ENCODE measurements at places on chromosomes 1 and 21.

GRCh38 chr21:36847189-36847588 lies 119.3 kb downstream of the HLCS start:
- peak; percentile 70 for DNase-seq

DNA sequence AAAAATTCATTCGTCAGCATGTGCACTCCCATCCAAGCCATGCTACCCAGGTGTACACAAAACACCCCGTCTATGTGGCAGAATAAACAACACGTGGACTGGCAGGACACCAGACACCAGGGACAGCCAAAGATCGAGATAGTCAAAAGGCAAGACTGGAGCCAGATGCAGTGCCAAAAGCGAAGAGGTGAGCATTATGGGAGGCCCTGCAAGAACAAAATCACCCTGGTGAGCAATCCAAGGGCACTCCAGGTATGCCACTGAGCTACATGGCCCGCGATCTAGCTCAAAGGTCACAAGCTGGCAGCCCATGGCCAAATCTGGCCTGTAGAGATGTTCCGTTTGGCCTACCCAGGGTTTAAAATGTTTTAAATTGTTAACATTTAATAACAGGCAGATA lies 33.7 kb downstream of the PLPP3 start:
- DNase-seq: no peak

DNA sequence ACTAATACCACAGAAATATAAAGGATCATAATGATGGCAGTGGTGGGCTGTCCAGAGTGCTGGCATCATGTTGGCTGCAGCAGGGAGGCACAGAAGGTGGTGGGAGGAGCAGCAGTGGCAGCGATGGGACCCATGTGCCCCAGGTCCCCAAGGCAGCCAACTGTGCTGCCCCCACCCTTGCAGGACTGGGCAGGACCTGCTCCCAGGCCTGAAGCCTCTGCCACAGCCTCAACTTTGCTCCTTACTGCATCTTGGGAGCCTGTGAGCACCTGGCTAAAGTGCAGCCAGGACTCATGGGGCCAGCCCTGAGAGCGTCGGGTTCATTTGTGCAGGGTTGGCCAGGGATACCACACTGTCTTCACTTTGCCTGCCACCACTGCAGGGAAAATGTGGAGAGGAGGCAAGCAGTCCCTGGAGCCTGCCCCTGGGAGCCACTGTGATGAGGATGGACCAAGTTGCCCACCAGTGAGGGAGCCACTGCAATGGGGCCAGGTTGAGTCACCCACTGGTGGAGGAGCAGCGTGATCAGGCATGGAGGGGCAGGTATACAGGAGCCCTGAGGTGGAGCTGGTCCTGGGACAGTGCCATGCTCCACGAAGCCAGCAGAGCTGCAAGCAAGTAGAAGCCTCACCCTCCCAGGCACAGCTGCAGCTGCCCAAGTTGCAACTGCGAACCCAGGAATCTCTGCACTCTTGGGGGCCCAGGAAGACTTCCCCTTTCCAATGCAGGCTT lies 25.3 kb upstream of the DENND1B start:
- no peak for DNase-seq

- DNase-seq: no peak
Measured at GRCh38 chr1:202434059-202434458, 85.6 kb downstream of the PPP1R12B start.

- DNase-seq: no peak
Measured at GRCh38 chr1:3468236-3469103, 14.0 kb downstream of the ARHGEF16 start.

DNA sequence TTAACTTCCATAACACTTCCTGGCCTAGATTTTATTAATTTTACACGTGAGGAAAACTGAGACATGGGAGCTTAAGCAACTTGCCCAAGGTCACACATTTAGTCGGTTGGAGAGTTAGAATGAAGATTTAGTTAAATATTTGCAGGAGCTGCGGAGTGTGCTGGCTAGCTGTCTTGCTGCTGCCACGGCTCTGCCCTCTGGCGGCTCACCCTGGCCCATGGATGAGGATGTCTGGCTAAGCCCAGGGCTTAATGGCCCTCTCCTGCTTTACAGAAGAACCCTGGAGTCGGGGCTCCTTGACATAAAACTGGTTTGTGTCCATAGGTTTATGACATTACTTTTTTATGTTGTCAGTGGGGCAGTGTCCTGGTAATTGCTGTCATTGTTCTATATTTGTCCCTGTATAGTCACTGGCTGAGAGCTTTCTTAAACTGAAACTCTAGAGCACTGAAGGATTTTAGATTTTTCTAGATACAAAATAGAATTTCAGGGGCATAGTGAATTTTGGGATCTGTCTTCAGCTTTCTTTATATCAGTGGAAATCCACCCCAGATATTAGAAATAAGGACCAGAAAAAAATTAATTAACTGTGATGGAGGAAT lies 88.9 kb upstream of the WLS start:
- peak; percentile 85 for DNase-seq

- no peak for DNase-seq
Measured at GRCh38 chr1:233065685-233066084, 115.3 kb downstream of the NTPCR start.

GRCh38 chr21:46243960-46244361 lies 15.4 kb upstream of the LSS start:
- no peak for DNase-seq

DNA sequence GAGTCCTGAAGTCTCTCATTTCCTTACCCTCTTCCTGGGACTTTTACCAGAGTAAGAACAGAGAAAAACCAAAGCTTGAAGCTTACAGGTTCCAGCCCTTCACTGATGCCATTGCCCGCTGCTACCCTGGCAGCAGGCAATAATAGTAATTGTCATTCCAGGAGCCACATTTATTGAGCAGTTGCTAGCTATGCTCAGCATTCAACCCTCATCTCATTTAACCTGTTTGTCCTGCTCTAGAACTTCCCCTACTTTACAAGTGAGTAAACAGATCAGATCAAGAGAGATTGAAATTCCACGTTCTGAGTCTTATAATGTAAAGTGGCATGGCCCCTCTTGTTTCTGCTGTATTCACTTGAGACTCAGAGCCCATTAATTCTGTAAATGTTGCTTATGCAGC lies 80.4 kb downstream of the ATP1A1 start:
- DNase-seq: no peak

DNA sequence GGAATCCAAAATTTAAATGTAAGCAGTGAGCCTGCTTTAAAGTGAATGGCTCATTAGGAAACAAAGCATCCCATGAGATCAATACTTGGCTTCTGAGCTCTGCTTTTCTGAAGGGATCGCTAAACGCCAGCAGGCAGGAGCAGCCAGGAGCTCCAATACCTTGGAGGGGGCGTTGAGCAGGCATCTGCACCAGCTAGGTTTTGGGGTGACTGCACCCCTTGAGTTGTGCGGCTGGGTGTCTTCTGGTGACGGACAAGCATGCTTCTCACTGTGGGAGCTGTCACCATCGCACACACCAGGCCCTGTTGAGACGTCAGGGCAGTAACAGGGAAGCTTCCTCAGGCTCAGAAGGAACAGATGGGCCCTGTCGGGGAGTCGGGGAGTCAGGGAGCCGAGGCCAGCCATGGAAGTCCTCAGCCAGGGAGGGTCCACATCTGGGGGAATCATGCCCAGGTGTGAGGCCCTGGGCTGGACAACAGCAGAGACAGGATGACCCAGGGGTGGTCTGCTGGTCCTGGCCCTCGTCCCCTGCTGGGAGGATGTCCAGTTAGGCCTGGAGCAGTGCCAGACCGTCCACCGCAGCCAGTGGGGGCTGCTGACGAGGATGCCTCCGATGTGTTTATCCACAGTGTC lies 57.9 kb upstream of the ADARB1 start:
- DNase-seq: peak; percentile 15

DNA sequence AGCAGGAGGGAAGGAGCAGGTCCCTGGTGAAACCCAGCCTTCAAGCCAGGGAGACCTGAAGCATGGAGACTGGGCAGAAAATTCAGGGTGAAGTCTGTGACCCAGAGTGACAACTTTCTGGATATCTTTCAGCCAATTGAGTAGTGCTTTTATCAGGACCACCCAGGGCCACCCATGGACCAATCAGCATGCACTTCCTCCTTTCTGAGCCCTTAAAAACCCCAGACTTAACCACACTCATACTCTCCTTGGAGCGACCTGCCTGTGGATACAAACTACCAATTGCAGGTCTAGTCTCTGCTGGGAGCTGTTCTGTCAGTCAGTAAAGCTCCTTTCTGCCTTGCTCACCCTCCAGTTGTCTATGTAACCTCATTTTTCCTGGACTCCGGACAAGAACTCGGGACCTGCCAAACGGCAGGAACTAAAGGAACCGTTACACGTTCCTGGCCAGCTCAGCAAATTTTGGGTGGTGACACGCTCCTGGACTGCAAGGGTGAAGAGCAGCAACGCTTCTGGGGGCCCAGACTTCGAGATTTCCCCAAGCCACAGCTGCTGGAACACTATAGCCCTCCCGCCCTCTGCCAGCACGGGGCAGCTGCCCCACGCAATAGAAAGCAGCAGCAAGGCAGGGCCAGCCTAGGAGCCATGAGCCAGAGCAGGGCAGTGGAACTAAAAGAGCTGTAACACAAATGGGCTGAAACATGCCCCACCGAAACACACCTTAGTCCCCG lies 1183.4 kb downstream of the AMY1C start:
- no peak for DNase-seq

DNA sequence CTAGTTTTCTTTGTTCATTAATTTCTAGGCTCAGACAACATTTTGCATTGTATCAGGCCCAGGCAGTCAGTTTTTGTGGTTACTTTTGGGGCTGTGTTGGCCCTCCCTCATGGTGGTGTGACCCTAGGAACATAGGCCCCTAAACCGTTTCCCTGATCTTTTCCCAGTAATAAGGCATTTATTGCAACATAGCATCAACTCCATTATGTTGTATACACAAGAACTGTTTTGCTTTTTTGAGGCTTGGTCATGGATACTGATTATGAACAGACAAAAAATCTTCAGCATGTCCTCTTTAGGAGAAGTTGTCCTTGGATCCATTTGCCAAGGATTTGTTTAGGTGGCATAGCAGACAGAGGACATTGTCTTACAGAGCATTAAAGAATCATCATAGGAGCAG lies 10.3 kb downstream of the B3GALT2 start:
- DNase-seq: no peak

- DNase-seq: peak; percentile 93
Measured at GRCh38 chr1:205298191-205298994, 23.2 kb downstream of the NUAK2 start.

- DNase-seq: no peak
Measured at GRCh38 chr1:108036796-108037562, 72.0 kb upstream of the VAV3 start.

DNA sequence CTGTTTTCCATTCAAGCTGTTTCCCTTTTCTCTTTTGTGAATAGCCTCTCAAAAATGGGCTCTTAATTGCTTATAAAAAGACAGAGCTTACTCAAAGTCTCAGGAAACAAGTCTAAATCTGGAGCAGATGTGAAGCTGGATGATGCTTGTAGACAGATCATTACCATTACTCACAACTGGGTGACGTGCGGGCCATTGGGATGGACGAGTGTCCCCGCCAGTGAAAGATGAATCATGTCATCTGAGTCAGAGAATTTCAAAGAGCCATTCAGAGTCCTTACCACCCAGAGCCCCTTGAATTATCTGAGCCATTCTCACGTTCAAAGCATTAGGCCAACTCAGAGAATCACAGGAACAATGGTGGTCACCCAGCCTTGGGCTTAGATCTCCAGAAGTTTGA lies 134.6 kb downstream of the HUNK start:
- no peak for DNase-seq

GRCh38 chr1:94875794-94876193 lies 51.1 kb downstream of the CNN3 start:
- no peak for DNase-seq

GRCh38 chr1:8586438-8586837 lies 231.0 kb downstream of the RERE start:
- DNase-seq: no peak

GRCh38 chr1:201490708-201491131 lies 16.2 kb downstream of the CSRP1 start:
- DNase-seq: peak; percentile 59

DNA sequence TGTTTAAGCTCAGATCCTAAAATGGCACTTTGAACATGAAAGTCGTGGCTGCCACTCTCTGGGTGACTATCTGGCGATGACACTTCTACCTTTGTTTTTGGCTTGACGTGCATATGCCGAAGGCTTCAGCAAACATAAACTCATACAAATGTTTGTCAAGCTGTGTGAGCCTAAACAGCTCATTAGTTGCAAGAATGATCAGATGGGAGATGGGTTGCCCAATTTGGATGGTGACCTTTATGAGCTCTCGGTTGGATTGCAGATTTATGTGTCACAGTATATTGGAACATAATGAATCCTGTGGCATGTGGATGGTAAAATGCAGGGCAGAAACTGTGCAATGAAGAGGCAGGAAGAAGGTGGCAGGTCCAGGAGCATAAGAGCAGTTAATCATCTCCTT lies 229.3 kb downstream of the DISC1 start:
- no peak for DNase-seq

GRCh38 chr1:35437200-35437599 lies 120.0 kb downstream of the KIAA0319L start:
- DNase-seq: no peak

DNA sequence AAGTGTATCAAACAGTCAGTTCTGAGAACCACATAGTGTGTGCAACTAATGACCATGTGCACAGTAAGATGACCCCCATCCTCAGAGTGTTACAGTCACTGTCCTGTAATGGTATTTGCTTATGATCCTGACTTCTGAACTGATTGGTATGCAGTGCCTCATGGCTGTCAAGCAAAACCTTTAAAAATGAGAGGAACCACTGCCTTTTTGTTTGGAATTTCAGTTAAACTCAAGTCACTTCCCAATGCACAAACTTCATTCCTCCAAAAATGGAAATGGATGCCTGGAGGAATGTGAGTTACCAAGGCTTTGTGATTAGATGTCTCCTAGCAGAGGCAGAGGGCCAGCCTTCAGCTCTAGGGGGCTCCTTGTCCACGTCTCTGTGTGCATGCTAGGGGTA lies 10.5 kb downstream of the C1orf198 start:
- no peak for DNase-seq

GRCh38 chr21:45774291-45774690 lies 130.8 kb downstream of the PCBP3 start:
- no peak for DNase-seq

DNA sequence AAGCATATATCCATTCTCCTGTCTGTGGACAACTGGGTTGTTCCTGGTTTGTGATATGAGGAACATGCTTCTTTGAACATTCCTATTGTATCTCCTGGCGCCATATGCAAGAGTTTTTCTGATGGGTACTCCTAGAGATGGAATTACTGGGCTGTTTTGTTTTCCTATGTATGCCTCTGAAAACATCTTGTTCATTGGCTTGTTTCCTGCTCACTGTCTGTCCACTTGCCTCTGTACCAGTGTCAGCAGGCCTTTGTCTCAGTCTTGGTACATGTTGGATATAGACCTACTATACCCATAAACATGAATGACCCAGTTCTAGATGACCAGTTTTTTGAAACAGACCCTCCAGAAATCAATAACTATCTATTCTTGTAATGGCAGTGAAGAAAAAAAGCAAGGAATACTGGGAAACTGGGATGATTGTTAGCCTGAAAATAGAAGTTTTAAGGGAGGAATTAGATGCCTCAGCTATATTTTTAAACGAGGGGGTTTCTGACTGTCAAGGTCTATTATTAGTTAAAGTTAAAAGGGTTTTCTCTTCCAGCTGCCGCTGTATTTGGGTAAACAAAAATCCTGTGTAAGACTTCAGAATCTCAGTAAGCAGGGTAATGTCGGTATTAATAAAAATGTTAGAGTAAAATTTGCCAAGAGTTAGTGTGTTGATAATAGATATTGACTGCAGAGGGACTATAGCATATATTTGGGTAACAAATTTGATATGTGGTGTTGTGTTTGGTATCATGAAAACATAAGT lies 103.6 kb downstream of the RYR2 start:
- DNase-seq: no peak

- DNase-seq: no peak
Measured at GRCh38 chr1:5572794-5573193, 419.4 kb downstream of the NPHP4 start.

GRCh38 chr1:170204121-170204520 lies 58.4 kb downstream of the NTMT2 start:
- no peak for DNase-seq
